Colonic mucosa (tissue), 4 donors: ENCODE measurements at places on chromosomes 7 and 10. TPM values are rescaled to one million over a fixed set of nuclear protein-coding genes. Genes with fewer than 3 reads are reported as not detected.

DNA sequence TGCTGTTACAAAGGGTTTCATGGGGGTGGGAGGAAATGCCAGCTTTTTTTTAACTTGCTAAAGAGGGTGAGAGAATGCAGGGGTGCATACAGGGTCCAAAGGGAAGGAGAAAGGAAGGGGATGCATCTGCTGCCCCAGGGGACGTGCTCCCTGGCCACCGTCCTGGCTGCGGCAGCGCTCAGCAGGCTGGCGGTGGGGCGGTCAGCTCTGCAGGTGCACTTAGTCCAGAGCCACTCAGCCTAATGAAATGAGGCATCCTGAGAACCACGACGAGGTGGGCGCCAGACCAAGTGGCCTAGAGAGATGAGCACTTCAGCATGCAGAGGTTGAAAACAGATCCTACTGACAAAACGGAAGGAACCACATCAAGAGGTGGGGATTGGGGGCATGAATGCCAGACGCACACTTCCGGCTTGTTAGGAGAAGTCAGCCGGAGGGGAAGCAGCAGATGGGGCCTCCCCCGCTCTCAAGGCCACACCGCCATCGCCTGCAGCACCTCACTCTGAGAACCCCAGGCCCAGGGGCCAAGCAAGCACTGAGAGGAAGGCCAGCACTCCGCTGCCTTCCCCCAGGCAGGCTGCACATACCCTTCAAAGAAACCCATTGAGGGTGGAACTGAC is 94.5 kb downstream of the MAD1L1 start:
- no peaks in the 10 kb centered on the region for H3K36me3 ChIP-seq
- H3K27ac ChIP-seq, result no peak overlapping the region
- H3K27me3 ChIP-seq, result no peaks in the 10 kb centered on the region
- no peak overlapping the region for H3K4me3 ChIP-seq
- no peaks in the 10 kb centered on the region for H3K4me1 ChIP-seq
- DNase-seq, result no peak

DNA sequence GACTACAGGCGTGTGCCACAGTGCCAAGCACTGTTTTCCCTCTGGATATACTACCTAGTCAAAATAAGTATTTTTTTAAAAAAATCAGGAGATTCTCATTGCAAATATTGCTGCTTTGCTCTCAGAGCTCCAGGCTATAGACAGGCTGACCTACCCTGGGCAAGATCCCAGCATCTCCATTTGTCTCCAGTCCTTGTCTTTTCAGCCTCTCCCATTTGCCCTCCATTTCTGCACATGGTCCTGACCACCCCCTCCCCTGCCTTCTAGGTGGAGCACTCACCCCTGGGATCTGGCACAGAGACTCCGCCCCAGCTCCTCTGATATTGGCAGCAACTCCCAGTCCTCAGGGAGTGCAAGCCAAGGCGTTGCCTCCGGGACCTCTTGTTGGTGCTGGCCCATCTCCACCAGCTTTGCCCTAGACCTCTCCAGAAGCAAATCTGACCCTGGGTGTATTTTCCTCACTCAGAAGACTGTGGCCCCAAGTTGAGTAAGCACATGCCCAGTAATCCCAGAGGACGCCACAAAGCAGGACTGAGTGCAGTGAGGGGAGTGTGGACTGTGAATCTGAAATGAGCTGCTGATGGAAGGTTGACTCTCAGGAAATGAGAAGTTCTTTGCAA is 120.6 kb downstream of the MTPAP start:
- H3K36me3 ChIP-seq, result no peaks in the 10 kb centered on the region
- H3K27me3 ChIP-seq, result no peaks in the 10 kb centered on the region
- no peak overlapping the region for H3K27ac ChIP-seq
- no peak overlapping the region for H3K4me3 ChIP-seq

GRCh38 chr7:136114966-136115762 is 138.0 kb upstream of the MTPN start:
- no peak overlapping the region for H3K27ac ChIP-seq
- DNase-seq, result peak; percentile 44
- no peaks in the 10 kb centered on the region for H3K4me1 ChIP-seq
- H3K27me3 ChIP-seq, result no peaks in the 10 kb centered on the region
- no peaks in the 10 kb centered on the region for H3K36me3 ChIP-seq

GRCh38 chr7:79820387-79820786 is 314.2 kb upstream of the GNAI1 start:
- peak; percentile 36 for DNase-seq
- H3K4me3 ChIP-seq, result no peak overlapping the region
- H3K4me1 ChIP-seq, result no peaks in the 10 kb centered on the region
- no peak overlapping the region for H3K27ac ChIP-seq
- no peaks in the 10 kb centered on the region for H3K27me3 ChIP-seq

- no peaks in the 10 kb centered on the region for H3K27me3 ChIP-seq
- H3K36me3 ChIP-seq, result no peaks in the 10 kb centered on the region
- H3K27ac ChIP-seq, result no peak overlapping the region
- no peak overlapping the region for H3K4me3 ChIP-seq
- no peak for DNase-seq
Measured at GRCh38 chr10:43167498-43167889, 29.2 kb downstream of the CSGALNACT2 start.

SLC25A40 gene
- 39.6 TPM for total RNA-seq

DNA sequence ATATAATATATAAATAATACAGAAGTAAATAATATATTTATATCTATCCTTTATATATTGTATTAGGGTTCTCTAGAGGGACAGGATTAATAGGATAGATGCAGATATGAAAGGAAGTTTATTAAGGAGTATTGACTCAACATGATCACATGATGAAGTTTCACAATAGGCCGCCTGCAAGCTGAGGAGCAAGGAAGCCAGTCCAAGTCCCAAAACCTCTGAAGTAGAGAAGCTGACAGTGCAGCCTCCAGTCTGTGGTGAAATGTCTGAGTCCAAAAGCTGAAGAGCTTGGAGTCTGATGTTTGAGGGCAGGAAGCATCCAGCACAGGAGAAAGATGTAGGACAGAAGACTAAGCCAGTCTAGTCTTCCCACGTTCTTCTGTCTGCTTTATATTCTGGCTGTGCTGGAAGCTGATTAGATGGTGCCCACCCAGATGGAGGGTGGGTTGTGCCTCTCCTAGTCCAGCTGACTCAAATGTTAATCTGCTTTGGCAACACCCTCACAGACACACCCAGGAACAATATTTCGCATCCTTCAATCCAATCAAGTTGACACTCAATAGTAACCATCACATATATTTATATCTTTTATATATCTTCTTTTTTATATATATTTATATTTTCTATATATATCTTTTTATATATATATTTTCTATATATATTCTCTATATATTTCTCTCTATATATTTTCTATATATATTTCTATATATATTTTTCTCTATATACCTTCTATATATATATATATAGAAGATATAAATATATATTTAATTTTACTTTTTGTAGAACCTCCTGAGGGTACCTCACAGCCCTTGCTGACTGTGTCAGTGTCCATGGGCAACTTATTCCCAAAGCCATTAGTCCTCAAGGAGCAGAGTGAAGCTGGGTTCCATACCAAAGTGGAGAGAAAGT is 24.6 kb upstream of the AKR1B10 start:
- no peak overlapping the region for H3K4me3 ChIP-seq
- no peak overlapping the region for H3K27ac ChIP-seq
- no peaks in the 10 kb centered on the region for H3K4me1 ChIP-seq
- DNase-seq, result peak; percentile 37
- no peaks in the 10 kb centered on the region for H3K36me3 ChIP-seq
- H3K27me3 ChIP-seq, result no peaks in the 10 kb centered on the region

DNA sequence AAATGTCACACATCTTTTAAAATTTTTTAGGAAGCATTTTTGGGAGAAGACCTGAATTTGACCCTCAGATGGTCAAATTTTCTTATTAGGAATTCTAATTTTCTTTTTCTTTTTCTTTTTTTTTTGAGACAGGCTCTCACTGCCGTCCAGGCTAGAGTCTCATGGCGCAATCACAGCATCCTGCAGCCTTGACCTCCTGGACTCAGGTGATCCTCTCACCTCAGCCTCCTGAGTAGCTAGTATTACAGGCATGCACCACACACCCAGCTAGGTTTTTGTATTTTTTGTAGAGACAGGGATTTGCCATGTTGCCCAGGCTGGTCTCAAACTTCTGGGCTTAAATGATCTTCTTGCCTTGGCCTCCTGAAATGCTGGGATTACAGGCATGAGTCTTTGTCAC is 65.4 kb downstream of the AKAP9 start:
- no peaks in the 10 kb centered on the region for H3K36me3 ChIP-seq
- no peak overlapping the region for H3K4me3 ChIP-seq
- DNase-seq, result no peak
- H3K4me1 ChIP-seq, result no peaks in the 10 kb centered on the region

ADRB1 gene
- 0.85 TPM for total RNA-seq

DNA sequence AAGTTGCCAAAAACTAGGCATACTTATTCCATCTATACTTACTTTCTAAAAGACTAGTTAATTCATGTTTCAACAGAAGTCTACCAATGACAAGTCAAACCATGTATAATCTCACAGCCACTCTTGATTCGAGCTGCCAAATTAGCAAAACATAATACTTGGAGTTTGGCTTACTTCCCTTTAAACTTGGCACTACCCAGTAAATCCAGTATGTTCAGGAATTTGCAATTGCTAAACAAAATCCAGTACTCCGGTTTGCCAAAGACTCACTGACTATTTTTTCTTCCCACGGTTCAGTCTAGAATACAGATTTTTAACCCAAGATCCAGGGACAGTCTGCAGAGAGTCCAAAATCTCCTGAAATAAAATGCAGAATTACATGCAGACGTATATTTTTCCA is 4.6 kb downstream of the OAT start:
- DNase-seq, result no peak

GRCh38 chr7:117862378-117862777 is 10.9 kb downstream of the CTTNBP2 start:
- H3K4me1 ChIP-seq, result no peaks in the 10 kb centered on the region
- no peak for DNase-seq
- no peaks in the 10 kb centered on the region for H3K36me3 ChIP-seq
- no peaks in the 10 kb centered on the region for H3K27me3 ChIP-seq
- no peak overlapping the region for H3K4me3 ChIP-seq
- H3K27ac ChIP-seq, result no peak overlapping the region

DNA sequence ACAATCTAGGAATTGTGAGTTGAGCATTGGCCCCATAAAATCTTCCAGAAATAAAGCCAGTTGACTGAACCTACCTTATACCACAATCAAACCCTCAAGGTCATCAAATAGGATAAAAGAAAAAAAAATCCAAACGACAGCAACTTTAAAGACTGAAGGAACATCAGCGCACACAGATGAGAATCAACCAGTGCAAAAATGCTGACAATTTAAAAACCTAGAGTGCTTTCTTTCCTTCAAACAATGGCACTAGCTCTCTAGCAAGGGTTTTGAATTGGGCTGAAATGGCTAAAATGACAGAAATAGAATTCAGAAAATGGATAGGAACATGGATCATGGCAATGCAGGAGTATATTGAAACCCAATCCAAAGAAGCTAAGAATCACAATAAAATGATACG is 16.1 kb upstream of the POT1 start:
- DNase-seq, result no peak
- H3K36me3 ChIP-seq, result no peaks in the 10 kb centered on the region
- H3K27ac ChIP-seq, result no peak overlapping the region
- H3K4me3 ChIP-seq, result no peak overlapping the region
- no peaks in the 10 kb centered on the region for H3K27me3 ChIP-seq

GRCh38 chr10:69865450-69865849 is 63.7 kb downstream of the COL13A1 start:
- H3K4me1 ChIP-seq, result peaks cover 11% of the 10 kb centered on the region
- no peak for DNase-seq
- no peaks in the 10 kb centered on the region for H3K36me3 ChIP-seq
- H3K27ac ChIP-seq, result no peak overlapping the region
- no peak overlapping the region for H3K4me3 ChIP-seq

DNA sequence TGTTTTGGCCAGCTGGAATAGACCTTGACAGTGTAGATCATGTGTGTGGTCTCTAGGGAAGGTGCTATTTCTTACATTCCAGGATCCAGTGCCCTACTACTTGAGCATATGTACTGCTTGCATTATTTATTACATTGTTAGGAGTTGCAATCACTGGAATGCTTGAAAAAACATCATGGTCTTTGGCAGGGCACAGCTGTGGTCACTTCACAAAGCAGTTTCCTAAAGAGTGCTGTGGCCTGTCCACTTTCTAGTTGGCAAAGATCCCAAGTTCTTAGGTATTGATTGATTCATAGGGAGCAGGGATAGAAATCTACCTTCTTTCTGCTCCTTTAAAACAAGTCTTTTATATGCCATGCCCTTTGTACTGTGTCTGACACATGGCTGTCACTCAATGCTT is 4.6 kb downstream of the C7orf25 start:
- no peak overlapping the region for H3K4me3 ChIP-seq
- H3K36me3 ChIP-seq, result no peaks in the 10 kb centered on the region
- no peaks in the 10 kb centered on the region for H3K27me3 ChIP-seq
- no peak overlapping the region for H3K27ac ChIP-seq

DNA sequence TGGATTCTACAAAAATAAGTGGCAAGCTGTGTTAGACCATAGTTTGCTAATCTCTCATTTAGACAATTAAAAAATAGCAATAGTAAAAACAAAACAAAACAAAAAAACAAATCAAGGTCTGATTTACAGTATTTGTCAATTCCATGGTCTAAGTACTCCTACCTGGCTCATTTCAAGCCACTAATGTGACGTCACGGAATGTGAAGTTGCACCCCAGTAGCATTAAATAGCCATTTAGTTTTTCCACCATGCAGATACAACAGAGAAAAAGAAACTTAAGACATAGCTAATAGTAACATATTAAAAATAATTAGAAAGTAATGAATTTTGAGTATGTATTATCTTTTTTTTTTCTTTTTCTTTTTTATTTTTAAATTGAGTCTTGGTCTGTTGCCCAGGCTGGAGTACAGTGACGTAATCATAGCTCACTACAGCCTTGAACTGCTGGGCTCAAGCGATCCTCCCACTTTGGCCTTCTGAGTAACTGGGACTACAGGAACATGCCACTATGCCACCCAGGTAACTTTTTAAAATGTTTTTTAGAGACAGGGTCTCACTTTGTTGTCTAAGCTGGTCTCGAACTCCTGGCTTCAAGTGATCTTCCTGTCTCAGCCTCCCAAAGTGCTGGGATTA is 101.2 kb downstream of the MKX start:
- no peaks in the 10 kb centered on the region for H3K4me1 ChIP-seq
- no peak overlapping the region for H3K4me3 ChIP-seq
- no peak for DNase-seq
- H3K36me3 ChIP-seq, result no peaks in the 10 kb centered on the region

- H3K36me3 ChIP-seq, result peaks cover 7% of the 10 kb centered on the region
- no peak overlapping the region for H3K27ac ChIP-seq
- no peaks in the 10 kb centered on the region for H3K27me3 ChIP-seq
- H3K4me1 ChIP-seq, result no peaks in the 10 kb centered on the region
- no peak overlapping the region for H3K4me3 ChIP-seq
- DNase-seq, result no peak
Measured at GRCh38 chr10:68732651-68733050, 11.6 kb downstream of the CCAR1 start.

SPDYE16 gene
- not detected for total RNA-seq

- no peak overlapping the region for H3K4me3 ChIP-seq
- H3K27me3 ChIP-seq, result no peaks in the 10 kb centered on the region
- no peaks in the 10 kb centered on the region for H3K4me1 ChIP-seq
- no peak for DNase-seq
- no peak overlapping the region for H3K27ac ChIP-seq
- no peaks in the 10 kb centered on the region for H3K36me3 ChIP-seq
Measured at GRCh38 chr7:93861325-93861949, 29.1 kb downstream of the TFPI2 start.
